ENCODE measurements at places on chromosomes 3 and 15. TPM values are rescaled to one million over a fixed set of nuclear protein-coding genes. Genes with fewer than 3 reads are reported as not detected.

EOMES gene
- total RNA-seq = 1.2 TPM

TRPM1 gene
- total RNA-seq = not detected

STAC gene
- 25.3 TPM for total RNA-seq

IMPG2 gene
- 0.29 TPM for total RNA-seq

PARP16 gene
- total RNA-seq = 8.3 TPM

ZNF80 gene
- not detected for total RNA-seq

- no peaks in the 10 kb centered on the region for H3K27me3 ChIP-seq
- no peak overlapping the region for H3K27ac ChIP-seq
- DNase-seq = no peak
- no peak overlapping the region for H3K4me3 ChIP-seq
- H3K36me3 ChIP-seq = no peaks in the 10 kb centered on the region
Measured at GRCh38 chr3:182451871-182452270, 341.4 kb upstream of the ATP11B start.

- H3K27me3 ChIP-seq = no peaks in the 10 kb centered on the region
- H3K4me1 ChIP-seq = no peaks in the 10 kb centered on the region
- H3K27ac ChIP-seq = no peak overlapping the region
Measured at GRCh38 chr3:192121923-192122322, 605.4 kb downstream of the FGF12 start.

DNA sequence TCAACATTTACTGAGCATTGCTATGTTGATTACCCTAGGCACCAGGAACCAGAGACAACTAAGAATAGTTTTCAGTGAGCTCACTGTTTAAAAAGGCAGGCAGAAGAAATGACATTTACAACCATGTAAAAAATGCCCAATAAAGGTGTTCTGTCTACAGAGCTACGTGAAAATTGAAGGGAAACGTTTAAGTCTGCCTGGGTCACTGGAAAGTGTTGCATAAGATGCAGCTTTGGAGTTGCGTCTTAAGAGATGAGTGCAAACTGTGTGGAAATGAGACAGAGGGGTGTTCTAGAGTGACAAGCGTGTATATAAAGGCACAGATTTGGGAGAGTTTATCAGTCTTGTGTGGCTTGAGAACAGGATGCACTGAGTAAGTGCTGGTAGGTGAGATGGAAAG lies 278.7 kb upstream of the GOLGA6L4 start:
- no peak for DNase-seq
- no peak overlapping the region for H3K4me3 ChIP-seq
- no peak overlapping the region for H3K27ac ChIP-seq
- no peaks in the 10 kb centered on the region for H3K36me3 ChIP-seq
